ENCODE measurements at places on chromosomes 16 and 17.
A peak's percentile ranks its signal among the peaks of the same experiment; 100 is the strongest.

DNA sequence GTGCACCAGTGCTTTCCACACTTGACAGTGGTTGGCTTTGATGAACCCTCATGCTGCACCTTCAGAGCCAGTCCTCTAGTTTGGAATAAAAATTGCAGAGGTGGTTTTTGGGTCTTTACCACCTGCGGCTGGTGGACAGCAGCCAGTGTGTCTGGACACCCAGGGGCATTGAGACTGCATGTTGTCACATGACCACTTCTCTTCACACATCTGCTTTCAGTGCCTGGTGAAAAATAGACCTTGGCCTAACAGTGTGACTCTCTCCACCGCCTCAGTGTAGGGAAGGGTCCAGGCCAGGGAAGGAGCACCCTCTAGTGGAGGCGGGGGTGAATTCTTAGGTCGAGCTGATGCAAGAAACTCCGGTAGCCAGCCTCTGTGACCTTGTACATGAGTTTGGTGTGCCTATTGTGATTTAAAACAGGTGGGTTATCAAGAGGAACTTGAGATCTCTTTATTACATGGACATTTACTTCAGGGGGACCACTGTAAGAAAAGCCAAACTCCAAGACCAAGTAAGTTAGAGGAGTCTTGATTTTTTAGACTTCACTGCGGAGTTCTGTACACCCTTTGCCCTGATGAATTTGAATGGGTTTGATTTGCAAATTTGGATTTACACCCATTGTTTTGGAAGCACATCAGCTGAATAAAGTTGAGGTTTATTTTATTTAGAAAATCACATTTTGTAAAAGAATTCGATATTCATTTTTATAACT is 17.9 kb downstream of the GOSR2 start:
- peak; percentile 53 for DNase-seq

GRCh38 chr16:71364133-71364681 is 5.7 kb downstream of the CALB2 start:
- no peak for DNase-seq

GRCh38 chr16:78633551-78633950 is 534.1 kb downstream of the WWOX start:
- no peak for DNase-seq

- DNase-seq = no peak
Measured at GRCh38 chr16:85473323-85473722, 139.8 kb upstream of the GSE1 start.

- peak; percentile 82 for DNase-seq
Measured at GRCh38 chr17:1490643-1491442, 1.6 kb downstream of the MYO1C start.

DNA sequence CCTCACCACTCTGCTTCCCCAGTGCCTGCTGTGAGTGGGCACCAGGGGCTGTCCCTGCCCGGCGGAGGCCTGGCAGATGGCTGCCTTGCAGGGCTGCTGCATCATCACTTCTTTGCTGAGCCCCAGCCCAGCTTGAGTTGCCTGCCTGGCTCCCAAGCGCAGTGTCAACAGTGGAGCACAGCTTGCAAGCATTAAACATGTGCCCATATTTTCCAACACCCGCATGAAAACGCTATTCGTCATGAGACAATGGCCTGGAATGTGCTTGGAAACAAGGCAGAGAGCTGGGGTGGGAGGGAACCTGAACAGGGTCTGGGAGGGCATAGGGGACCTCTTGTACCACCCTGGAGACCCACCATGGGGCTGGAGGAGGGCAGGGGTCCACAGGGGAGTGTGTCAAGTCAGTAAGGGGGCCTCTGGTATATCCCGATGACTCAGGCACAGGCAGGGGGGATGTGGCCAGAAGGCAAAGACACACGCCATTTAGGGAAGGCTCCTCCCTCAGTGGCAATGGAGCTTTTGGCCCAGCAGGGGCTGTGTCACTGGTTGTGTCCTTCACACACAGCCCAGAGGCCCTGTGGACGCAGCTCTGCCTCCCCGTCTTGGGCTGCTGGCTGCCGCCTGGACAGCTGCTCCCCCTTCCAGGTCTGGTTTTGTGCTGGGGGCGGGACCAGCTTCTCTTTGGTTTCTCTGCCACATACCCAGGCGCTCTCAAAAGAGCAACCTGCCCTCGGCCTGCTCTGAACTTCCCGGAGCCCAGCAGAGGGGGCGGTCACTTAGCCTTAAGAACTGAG is 17.4 kb upstream of the MTSS2 start:
- no peak for DNase-seq

- DNase-seq = no peak
Measured at GRCh38 chr17:38458521-38458920, 30.3 kb downstream of the ARHGAP23 start.

GRCh38 chr16:10530685-10531084 is 49.7 kb downstream of the EMP2 start:
- DNase-seq = no peak

GRCh38 chr17:66146394-66146793 is 45.5 kb downstream of the CEP112 start:
- no peak for DNase-seq

GRCh38 chr17:63116967-63117830 is 151.2 kb downstream of the TANC2 start:
- no peak for DNase-seq

- no peak for DNase-seq
Measured at GRCh38 chr16:66585481-66586239, 6.4 kb downstream of the CMTM2 start.

- no peak for DNase-seq
Measured at GRCh38 chr16:13083681-13084080, 182.3 kb downstream of the SHISA9 start.

DNA sequence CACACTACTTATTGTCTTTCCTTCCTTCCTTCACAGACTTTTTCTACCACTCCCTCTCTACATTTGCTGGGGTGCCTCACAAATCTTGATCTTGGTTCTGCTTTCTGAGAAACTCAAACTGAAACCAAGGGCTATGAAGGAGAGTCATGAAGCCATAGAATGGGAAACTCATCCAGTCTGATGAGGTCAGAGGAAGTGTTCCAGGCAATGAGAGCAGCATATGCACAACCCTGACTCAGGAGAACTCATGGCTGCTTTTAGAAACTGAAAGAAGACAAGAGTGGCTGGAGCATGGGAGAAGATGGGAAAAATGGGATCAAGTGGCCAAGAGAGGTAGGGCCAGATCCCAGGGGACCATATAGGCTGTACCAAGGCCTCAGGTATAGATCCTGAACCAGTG is 130.0 kb upstream of the TOX3 start:
- DNase-seq = no peak

DNA sequence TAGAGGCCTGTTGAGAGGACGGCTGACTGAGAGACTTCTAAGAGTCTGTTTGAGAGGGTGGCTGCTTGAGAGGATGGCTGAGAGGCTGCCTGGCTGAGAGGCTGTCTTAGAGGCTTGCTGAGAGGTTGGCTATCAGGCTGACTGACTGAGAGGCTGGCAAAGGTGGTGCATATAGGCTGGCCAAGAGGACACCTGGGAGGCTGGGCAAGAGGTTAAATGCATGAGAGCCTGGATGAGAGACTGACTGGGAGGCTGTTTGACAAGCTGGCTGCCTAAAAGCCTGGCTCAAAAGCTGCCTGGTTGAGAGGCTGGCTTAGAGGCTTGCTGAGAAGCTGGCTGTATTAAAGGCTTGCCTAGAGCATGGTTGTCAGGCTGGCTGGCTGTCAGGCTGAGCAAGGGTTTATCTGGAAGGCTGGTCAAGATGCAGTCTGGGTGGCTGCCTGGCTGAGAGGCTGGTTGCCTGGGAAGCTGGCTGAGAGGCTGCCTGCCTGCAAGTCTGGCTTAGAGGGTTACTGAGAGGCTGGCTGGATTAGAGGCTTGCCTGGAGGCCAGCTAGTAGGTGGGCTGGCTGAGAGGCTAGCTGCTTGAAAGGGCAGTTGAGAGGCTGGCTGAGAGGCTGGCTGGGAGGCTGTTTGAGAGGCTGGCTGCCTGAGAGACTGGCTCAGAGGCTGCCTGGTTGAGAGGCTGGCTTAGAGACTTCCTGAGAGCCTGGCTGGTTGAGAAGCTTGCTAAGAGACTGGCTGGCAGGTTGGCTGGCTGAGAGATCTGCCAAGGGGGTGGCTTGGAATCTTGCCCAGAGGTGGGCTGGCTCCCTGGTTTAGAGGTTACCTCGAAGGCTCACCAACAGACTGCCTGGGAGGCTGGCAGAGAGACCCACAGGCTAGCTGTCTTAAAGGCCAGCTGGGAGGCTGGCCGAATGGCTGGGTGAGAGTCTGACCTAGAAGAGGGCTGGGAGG is 38.3 kb upstream of the ACSM2B start:
- DNase-seq = no peak

GRCh38 chr17:65514541-65514940 is 46.9 kb downstream of the AXIN2 start:
- no peak for DNase-seq

DNA sequence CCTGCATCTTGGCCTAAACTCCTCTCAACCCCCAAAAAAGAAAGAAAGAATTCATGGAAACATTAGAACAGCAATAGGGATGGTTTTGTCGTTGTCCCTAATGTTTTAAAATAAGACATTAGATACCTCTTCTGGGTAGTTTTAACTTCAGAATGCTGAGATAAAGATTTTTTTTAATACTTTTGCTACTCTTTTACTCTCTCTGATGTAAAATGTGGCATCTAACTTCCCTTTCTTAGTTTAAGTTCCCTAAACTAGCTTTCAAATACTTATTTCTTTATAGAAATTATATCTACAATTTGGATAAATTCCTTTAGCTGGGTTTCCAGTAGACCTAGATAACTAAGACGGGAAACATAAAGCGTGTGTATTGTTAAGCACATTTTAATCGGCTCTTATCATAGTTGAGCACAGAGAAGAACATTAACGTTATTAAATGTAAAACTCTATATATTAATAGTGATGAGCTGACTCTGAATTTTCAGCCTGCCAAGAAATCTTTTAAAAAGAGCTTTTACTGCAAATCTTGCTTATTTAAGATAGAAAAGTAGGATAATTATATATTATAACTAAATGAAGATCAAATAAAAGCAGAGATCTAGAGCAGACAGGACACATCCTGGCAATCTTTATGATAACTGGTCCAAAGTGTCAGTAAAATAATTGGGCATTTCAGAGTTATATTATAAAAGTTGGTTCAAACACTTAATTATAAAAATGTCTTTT is 183.2 kb downstream of the CYB561 start:
- no peak for DNase-seq

GRCh38 chr16:62921904-62922303 is 885.7 kb upstream of the CDH8 start:
- DNase-seq = no peak

DNA sequence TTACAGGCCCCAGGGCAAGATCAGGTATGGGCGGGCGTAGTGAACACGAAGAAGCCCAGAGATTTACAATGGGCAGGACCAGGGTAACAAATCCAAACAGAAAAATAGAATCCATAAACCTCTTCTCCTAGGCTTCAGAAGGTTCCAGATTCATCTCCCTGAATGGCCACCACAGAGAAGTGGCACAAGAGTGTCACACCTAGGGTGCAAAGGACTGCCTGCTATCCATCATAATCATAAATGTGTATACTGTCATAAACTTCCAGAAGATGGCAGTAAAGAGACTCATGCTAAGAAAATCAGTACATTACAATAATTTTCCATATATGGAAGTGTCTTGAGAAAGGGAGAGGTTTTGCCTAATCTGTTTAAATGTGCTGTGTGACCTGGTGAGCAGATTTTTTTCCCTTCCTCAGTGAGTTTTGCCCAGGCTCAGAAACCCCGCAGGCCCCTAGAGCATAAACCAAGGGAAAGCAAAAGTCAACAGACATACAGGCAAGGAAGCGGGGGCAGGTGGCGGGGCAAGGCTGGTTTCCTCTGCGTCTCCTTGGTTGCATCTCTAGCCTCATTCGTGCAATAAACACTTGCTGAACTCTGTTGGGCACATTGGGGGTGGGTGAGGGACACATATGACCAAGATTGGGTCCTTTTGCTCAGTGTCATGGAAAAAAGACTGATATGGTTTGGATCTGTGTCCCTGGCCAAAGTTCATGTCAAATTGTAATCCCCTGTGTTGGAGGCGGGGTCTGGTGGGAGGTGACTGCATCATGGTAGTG is 92.0 kb upstream of the CDH5 start:
- DNase-seq = no peak

- DNase-seq = no peak
Measured at GRCh38 chr17:28185658-28186057, 133.3 kb upstream of the TMEM97 start.

DNA sequence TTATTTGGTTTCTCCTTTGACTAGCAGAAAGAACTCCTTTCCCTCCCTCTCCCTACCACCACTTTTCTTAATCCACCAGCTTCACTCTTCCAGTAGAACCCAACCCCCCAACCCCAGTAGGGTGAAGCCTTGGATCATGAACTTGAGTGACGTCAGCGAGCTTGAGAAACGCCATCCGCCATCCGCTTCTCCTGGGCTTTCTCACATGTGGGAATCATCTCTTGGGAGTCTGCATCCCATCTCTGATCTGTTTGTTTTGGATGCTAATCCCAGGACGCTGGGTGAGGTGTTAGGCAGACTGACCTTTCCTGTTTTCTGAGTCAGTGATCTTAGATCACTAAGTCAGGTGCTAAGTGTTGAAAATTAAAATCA is 16.0 kb upstream of the SOX9 start:
- no peak for DNase-seq

GRCh38 chr17:52276381-52277008 is 118.0 kb upstream of the CA10 start:
- DNase-seq = no peak

DNA sequence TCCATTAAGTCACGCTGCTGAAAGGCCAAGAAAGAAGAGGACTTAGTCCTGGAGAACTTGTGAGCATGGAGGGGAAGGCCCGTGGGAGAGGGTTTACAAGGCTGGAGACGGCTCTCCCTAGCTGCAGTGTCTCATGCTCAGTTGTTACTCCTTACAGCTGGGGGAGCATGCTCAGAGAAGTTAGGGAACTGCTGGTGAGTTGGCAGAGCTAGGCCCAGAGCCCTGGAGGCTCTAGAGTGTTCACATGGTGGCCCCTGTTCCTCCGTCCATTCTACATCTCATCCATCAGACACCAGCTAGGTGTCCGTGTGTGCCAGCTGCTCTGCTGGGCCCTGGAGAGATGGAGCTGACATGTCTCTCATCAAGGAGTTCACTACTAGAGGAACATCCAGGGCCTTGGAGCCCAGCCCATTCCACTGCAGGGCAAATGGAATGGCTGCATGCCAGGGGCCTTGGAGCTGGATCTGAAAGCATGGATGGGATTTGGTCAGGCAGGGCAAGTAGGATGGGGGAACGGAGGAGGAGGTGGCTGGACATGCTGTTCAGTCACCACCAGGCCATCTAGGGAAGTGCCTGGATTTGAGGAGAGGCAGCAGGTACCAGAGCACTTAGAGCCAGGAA is 6.3 kb downstream of the XYLT2 start:
- DNase-seq = no peak

DNA sequence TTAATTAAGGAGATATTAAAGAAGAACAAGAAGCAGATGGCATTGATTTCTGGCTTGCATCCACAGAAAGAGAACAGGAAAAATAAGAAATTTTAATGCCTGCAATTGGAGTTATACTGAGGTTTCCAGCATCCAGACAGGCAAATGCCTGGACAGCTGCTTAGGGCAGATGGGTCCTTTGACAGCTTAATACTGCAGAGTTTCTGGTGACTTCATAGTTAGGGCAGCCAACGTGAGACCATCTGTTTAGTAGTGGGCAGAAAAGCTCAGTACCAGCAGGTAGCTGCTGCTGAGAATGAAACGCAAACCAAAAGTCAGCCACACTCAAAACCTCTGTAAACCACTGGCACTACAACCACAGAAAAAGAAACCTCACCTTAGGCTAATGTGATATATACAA is 109.8 kb downstream of the CDK5R1 start:
- no peak for DNase-seq
